ENCODE measurements at places on chromosomes 16 and 17.

- no peak for DNase-seq
Measured at GRCh38 chr16:68385371-68385770, 62.9 kb downstream of the SMPD3 start.

GRCh38 chr16:11857161-11857560, 5.8 kb upstream of the RSL1D1 start:
- DNase-seq = no peak

- DNase-seq = no peak
Measured at GRCh38 chr17:74342224-74342623, 16.2 kb downstream of the KIF19 start.

DNA sequence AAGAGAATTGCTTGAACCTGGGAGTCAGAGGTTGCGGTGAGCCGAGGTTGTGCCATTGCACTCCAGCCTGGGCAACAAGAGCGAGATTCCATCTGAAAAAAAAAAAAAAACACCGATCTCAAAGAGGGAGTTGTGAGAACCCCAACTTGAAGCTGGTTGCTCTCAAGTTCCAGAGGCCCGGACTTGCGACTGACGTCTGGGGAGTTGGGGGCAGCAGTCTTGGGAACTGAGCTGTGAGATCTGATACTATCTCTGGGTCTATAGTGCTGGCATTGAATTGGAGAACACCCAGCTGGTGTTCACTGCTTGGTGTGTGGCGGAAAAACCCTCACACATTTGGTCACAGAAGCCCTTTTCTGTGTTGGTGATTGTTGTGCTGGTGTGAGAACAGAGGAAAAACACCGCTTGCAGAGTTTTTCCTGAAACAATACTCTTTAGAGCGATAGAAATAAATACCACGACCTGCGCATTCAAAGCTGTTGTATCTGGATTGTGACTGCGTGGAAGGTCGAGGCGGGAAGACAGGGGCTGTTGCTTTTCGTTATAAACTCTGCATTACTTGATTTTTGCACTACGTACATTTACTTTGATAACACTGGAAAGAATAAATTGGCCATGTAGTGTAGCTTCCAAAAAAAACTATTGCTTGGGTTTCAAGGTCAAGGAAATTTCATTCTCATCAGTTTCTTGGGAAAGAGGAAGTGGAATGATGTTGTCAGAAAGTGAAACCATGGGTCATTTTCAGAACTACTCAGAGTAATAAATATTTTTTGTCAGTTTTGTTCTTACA, 8.8 kb downstream of the SCIMP start:
- no peak for DNase-seq

- DNase-seq = no peak
Measured at GRCh38 chr17:39404542-39405378, 3.3 kb upstream of the FBXL20 start.

GRCh38 chr16:19909750-19910322, 25.2 kb upstream of the GPRC5B start:
- DNase-seq = no peak

DNA sequence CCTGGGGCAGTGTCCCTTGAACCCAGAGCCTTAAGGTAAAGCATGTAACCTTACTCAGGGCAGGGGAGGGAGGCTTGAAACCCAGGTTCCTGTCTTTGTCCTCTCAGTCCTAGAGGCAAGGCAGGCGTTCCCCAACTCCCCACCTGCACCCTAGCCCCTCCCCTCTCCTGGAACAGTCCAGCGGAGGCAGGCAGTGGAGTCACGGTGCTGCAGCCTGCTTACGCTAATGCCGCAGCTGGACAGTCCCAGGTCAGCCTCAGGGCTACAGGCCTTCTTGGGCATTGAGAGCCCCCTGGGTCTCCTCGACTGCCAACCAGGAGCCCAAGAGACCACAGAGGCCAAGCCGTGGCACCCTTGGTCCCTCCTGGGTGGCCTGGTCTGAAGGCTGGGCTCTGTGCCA, 6.8 kb upstream of the CD300A start:
- DNase-seq = no peak

- no peak for DNase-seq
Measured at GRCh38 chr17:41810659-41811548, 845 bp downstream of the P3H4 start.

GRCh38 chr16:61871837-61872777, 164.1 kb downstream of the CDH8 start:
- DNase-seq = no peak

GRCh38 chr17:59756236-59756818, 48.9 kb downstream of the VMP1 start:
- DNase-seq = no peak

- DNase-seq = no peak
Measured at GRCh38 chr17:45040459-45040858, 11.0 kb downstream of the DCAKD start.

GRCh38 chr17:7912927-7913524, 3.1 kb downstream of the RNF227 start:
- DNase-seq = peak; percentile 19

DNA sequence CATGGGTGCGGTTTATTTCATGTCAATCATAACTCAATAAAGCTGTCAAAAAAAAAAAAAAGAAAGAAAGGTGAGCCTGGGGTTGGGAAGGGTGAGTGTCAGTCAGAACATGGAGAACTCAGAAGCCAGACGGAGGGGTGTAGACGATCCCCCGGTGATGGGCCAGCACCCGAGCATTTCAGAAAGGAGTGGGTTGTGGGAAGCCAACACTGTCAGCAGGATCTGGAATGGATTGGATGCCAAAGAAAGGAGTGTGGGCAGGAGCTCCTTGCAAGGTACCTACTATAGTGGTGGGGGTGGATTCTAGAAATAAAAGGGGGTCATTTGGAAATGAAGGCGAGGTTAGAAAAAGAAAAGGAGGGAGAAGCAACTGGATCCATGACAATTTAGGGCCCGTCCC, 19.8 kb upstream of the SCIMP start:
- DNase-seq = no peak

GRCh38 chr16:88354229-88355092, 28.3 kb upstream of the ZNF469 start:
- no peak for DNase-seq

DNA sequence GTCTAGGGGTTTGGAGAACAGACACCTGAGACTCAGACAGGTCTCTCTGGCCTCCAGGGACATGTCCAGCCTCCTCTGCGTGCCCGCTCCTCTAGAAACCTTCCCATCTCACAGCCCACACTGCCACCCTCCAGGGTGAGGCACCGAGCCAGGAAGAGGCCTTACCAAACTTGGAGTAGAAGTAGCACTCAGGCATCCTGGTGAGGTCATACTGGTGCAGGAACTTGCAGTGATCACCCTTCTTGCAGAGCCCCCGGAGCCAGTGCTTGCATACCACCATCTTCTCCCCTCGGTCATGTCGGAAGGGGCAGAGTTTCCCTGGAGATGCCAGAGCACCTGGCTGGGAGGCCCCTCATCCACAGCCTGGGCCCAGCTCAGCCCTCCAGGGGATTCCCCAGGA, 4.2 kb downstream of the CPSF4L start:
- no peak for DNase-seq

- DNase-seq = no peak
Measured at GRCh38 chr16:424623-425081, 797 bp upstream of the RAB11FIP3 start.

GRCh38 chr17:35555691-35556090, 4.9 kb downstream of the SLFN14 start:
- DNase-seq = no peak

GRCh38 chr17:46039592-46040186, 40.6 kb downstream of the STH start:
- no peak for DNase-seq

DNA sequence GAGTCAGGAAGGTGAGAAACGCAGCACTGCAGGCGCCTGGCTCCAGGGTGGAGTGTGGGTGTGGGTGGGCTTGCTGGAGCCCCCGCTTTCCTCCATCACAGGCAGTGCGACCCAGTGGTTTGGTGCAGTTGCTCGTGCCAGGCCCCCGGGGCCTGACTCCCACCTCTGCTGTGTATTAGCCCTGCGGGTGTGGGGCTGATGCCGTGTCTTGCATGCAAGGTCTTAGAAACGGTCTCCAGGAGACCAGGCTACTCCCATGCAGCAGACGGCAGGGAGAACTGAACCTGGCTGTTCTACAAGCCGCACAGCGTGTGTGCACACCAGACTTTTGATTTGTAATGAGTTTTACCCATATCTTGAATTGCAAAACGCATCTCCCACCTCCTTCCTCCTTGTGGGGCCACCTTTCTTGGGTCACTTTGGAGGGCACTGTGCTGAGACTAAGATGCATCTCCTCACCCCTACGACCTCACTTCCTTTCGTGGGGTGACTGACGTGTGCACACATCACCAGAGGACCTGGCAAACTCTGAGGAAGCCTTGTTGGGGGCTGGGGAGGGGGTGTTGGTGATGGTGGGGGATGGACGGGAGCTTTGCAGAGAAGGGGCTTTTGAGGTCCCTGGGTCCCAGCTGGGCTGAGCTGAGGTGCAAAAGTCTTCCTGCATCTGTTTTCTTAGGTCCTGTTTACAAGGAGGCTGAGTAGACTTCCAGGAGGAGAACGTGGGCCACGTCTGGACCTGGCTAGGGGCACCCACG, 101.8 kb upstream of the TNRC6C start:
- no peak for DNase-seq

DNA sequence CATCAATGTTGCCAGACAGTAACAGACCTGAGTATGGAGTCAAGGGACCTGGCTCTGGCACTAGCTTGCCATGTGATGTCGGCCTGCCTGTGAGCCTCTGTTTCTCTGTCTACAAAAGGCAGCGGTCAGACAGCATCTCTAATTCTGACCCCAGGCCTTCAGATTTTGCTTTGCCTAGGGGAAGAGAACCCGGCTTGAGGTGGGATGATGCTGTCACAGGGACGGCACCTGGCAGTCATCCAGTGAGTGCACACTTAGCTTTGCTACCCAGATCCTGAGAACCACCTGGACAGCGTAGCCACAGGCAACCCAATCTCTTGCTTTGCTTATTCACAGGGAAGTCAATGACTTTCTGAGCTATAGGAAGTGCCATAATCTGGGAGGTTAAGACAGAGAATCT, 135.2 kb upstream of the SALL1 start:
- DNase-seq = no peak

GRCh38 chr16:11402051-11402744, 56.9 kb downstream of the RMI2 start:
- DNase-seq = no peak

- no peak for DNase-seq
Measured at GRCh38 chr17:3529817-3530741, 27.5 kb downstream of the TRPV3 start.

- no peak for DNase-seq
Measured at GRCh38 chr16:78770353-78771091, 671.1 kb downstream of the WWOX start.

GRCh38 chr17:5429191-5429887, 9.4 kb downstream of the RPAIN start:
- peak; percentile 1 for DNase-seq

DNA sequence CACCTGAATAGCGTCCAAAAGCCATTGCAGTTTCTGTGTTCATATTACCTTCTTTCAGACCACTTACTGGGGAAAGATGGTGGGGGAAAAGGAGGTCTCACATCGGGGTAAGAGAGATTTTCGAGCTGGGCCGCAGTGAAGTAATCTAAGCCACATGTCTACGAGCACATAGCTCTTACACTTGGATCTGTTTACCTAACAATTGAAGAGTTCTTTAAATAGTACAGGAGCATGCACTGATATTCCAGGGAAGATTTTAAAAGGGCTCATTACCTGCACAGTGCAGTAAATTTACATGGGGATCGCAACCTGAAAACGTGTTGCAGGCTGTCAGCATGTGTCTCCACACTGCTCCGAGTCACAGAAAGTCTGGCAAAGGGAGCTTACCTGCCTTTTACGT, 12.6 kb downstream of the MAF start:
- no peak for DNase-seq

- no peak for DNase-seq
Measured at GRCh38 chr17:13671341-13671740, 69.6 kb upstream of the HS3ST3A1 start.

GRCh38 chr17:56928586-56928985, 14.7 kb upstream of the TRIM25 start:
- no peak for DNase-seq

DNA sequence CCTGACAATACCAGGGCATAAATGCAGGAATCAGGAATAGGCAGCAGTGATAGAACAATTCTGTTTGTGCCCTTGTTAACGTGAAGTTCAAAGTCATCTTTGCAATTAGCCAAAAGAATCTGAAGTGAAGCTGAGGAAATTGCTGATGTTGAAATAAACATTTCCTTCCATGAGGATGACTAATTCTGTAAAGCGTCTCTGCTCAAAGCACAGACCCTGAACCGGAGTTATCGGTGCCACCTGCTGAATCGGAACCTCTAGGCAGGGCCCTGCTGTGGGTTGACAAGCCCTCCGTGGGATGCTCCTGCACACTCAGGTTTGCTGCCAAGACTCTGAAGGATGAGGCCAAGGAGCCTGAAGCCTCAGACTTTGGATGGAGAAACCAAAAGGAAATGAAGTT, 37.0 kb upstream of the CDH1 start:
- DNase-seq = no peak

GRCh38 chr16:53654946-53655345, 48.7 kb downstream of the RPGRIP1L start:
- no peak for DNase-seq

DNA sequence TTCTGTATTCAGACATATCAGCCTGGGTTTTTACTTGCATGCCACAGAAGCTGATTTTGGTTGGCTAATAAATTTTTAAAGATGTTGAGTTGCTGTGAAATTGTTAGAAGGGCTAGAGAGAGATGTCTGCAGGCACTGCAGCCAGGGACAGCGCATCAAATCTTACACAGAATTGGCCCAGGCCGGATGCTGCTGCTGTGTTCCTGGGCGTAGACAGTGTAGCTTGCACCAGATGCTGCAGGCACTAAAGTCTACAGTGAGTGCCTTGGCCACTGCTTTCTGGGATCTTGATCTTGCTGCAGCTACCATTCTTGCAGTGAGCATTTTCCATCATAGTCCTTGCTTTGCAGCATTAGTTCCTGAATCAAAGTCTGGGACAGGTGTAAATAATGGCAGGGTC, 169.9 kb downstream of the SPECC1 start:
- no peak for DNase-seq

DNA sequence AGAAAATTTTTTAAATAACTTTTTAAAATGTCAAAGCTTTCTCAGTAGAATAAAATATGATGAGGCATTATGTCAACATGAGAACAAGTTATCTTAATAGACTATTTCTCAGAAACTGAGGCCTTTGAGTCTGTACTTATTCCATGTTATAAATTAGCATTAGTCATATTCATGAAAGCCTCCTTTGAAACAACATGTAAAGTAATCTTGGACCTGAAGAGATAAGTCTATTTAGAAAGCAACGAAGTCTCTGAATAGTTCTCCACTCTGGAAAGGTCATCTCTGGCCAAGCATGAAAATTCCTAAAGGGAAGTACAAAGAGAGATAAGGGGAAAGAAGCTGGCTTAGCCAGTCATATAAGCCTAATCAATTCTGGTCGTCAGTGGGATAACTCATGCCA, 150.8 kb downstream of the CYB561 start:
- no peak for DNase-seq

GRCh38 chr16:12026741-12027490, 50.4 kb downstream of the SNX29 start:
- DNase-seq = peak; percentile 84

- DNase-seq = no peak
Measured at GRCh38 chr17:81083125-81083765, 48.3 kb downstream of the BAIAP2 start.
